MG63 (cell line): ENCODE measurements at places on chromosomes 11 and 22. TPM values are rescaled to one million over a fixed set of nuclear protein-coding genes. Genes with fewer than 3 reads are reported as not detected.

The PDXP gene
- total RNA-seq = 18.0 and 24.2 TPM in 2 replicates

The TUB gene
- 19.2 and 23.6 TPM in 2 replicates for total RNA-seq

The CD82 gene
- 34.5 and 61.3 TPM in 2 replicates for total RNA-seq

The DEFB131B gene
- total RNA-seq = not detected in 2 replicates

The MMP20 gene
- not detected in 2 replicates for total RNA-seq

The SHISA8 gene
- total RNA-seq = not detected in 2 replicates

The UBQLNL gene
- total RNA-seq = not detected in 2 replicates

The TPBGL gene
- total RNA-seq = not detected in 2 replicates

The PYGM gene
- not detected in 2 replicates for total RNA-seq

The ADM gene
- total RNA-seq = 95.6 and 135 TPM in 2 replicates

DNA sequence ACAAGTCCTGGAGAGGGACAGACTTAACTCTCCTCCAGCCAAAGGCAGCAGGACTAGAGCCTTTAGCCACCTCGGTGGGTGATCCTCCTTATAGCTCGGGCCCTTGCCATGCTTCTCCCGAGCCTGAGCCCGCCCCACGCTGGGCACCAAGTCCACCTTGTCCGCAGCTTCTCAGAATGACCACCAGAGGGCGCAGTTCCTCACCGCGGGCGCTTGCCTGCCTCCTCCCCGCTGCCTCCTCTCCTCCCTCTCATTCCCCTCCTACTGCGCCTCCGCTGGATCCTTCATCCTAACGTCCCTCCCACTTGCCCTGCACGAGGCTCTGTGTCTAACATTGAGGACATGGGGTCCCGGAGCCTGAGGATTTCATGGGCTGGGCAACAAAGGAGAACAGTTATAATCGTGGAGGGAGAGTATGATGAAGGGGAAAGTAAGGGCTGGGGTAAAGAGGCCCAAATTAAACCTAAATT is 11.3 kb upstream of the MOGAT2 start:
- peak; percentile 74 for DNase-seq

- DNase-seq = no peak
Observed at GRCh38 chr22:33598821-33599220, 321.5 kb downstream of the LARGE1 start.

DNA sequence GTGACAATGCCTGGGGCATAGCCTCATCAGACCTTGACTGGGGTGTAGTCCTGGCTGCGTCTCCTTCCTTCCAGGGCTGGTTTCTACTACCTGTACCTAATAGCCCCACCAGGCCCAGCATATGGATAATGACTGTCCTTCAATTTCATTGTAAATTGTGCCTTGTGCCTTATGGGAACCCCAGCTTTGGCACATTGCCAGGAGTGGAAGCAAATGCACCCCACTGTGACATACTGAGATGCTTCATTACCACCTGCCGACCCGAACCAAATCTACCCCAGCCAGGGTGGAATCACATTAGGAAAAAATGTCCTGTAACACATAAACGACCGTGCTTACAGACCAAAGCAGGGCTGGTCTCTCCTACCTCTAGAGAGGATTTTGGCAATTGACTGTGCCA is 7.3 kb downstream of the TOP3B start:
- DNase-seq = no peak

- peak; percentile 94 for DNase-seq
Observed at GRCh38 chr22:38981992-38982927, at the start of gene APOBEC3B. Gene APOBEC3B, plus strand, starts transcription at chr22:38982347. Its CDS starts 107 bp downstream, at chr22:38982454.

DNA sequence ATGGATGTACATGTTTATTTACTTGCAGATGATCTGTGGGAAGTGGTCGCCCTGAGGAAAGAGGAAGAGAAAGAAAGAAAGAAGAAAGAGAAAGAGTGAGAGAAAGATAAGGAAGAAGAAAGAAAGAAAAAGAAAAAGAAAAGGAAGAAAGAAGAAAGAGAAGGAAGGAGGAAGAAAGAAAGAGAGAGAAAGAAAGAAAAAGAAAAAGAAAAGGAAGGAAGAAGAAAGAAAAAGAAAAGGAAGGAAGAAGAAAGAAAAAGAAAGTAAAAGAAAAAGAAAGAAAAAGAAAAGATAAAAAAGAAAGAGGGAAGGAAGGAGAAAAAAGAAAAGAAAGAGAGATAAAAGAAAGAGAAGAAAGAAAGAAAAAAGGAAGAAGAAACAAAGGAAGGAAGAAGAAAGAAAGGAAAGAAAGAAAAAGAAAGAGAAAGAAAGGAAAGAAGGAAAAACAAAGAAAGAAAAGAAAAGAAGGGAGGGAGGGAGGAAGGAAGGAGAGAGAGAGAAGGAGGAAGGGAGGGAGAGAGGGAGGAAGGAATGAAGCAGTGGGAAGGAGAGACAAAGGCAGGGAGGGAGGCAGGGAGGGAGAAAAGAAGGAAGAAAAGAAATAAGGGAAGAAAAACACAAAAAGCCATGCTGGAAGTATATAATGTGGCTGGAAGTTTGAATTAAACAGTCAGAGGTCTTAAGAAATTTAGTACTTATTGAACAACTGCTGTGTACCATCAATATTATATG is 976.6 kb downstream of the FAM181B start:
- DNase-seq = no peak

DNA sequence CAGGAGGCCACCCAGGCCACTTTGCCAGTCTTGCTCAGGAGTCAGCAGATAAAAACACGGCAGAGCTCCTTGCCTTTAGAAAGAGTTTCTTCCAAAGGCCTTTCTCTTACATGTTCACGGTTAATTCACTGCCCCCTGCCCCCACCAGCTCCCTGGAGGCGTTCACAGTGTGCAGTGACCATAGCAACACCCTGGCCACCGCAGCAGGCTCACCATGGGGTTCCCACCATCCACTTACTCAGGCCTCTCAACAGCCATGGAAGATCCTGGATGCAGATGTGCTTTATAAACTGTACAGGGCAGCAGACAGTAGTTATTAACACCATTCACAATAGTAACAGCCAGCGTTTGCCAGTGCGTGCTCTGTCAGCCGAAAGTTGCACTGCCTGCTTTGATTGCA is 10.6 kb upstream of the MYO7A start:
- no peak for DNase-seq

DNA sequence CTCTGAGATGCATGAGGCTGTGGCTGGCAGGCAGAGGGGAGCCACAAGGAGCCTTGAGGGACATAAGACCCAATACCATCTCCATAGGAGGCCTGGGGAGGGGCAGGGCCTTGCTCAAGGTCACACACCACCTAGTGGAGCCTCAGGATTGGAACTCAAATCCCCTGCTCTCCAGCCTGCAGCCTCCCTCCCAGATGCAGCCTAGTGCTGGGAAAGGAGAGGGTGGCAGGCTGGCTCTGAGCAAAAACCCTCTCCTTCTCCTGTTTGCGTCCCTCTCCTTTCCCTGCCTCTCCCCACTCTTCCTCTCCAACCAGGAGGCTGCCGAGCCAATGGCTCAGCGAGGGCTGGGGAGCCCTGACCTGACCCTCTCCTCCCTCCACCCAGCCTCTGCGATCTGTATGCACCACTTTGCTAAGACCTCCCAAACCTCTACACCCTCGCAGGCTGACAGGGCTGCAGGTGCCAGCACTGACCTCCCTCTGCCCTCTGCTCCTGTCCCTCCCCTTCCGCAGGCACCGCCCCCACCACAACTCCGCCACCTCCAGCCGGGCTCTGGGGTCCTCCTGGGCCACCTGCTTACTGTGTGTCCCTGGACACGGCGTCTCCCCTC is 14.7 kb downstream of the IGLL1 start:
- no peak for DNase-seq

- DNase-seq = no peak
Observed at GRCh38 chr11:9538548-9538947, 34.9 kb upstream of the WEE1 start.

DNA sequence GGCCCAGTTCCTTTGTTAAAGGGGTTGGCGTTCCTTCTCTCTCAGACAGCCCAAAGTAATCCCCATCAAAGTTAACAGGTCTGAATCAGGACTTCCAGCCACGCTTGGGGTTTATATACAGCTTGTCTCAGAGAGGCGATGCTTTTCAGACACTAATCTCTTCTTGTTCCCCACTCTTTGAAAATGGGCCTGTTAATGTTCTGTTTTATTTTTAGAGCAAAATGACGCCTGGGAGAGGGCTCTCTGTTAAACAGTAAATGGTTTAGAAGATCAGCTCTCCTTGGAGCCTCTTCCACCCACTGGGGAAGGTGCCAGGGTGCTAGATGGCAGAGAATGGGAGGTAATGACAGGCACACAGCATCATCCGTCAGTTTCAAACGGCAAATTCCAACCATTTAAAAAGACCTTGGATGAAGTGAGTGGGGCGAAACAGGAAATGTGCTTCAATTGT is 235.9 kb upstream of the NARS2 start:
- no peak for DNase-seq

GRCh38 chr11:15562230-15562629 is 447.5 kb downstream of the INSC start:
- DNase-seq = no peak

GRCh38 chr22:46055911-46056545 is 79.1 kb upstream of the WNT7B start:
- DNase-seq = peak; percentile 54

- DNase-seq = peak; percentile 26
Observed at GRCh38 chr11:61362542-61362875, 335 bp downstream of the TMEM138 start.

DNA sequence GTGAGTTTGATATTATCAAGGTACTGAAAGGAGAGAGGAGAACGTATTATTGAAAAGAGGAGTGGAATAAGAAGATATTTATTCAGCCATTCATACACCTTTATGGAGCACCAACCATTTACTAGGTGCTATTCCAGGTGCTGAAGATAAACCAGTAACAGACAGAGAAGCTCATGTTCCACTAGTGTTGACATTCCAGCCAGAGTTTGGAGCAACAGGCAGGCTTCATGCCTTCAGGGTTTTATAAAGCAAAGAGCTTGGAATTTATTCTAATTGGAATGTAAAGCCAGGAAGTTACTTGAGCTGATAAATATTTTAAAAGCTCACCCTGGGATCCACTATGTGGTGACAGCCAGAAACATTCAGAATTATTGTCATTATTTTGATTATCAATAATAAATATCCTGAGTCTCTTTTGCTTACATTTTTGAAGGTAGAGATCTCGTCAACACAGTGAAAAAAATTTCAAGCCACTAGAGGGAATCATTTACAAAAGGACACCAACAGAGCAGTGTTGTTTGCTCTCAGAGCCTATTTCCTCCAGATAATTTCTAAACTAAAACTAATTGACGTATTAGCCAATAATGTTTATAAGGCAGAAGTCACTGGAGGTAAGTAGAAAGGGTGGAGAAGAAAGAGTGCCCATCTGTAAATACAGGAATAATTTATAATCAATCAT is 172.0 kb downstream of the KCNA4 start:
- no peak for DNase-seq

- no peak for DNase-seq
Observed at GRCh38 chr11:21007297-21007696, 337.9 kb downstream of the NELL1 start.

GRCh38 chr11:81135570-81135969 is 1598.1 kb downstream of the FAM181B start:
- no peak for DNase-seq

DNA sequence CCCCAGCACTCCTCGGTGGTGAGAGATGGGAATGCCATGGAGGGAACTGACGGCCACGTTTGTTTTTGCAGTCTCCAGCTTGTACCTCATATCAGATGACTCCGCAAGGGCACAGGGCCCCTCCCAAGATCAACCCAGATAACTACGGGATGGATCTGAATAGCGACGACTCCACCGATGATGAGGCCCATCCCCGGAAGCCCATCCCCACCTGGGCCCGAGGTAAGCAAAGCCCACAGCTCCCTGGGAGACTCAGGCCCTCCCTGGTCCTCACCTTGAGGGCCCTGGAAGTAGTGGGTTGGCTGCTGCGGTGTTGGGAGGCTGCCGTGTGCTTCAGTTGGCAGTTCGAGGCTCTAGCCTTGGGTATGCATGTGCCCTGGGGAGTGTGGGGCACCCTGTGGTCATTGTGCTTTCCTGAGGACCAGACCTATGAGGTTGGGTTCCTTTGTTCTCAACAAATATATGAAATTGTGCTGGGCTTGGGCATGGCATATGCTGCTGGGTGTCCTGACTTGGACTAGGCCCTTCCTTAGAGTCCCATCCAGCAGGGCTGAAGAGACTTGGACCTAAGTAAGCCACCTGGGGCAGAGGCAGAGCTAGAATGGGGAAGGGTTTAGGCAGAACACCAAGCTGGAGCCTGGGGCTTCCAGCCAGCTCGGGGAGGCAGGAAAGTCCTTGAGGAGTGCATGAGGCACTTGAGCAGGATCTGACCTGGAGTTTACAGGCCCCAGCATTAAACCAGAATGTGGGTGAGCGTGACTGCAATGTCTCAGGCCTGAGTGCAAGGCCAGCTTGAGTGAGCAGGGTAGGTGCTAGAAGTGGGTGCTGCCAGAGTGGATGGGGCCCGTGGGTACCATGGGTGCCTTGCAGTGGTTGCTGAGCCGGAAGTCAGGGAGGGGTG is 26.4 kb downstream of the INCENP start:
- no peak for DNase-seq

GRCh38 chr22:22818861-22819855 is 68.5 kb upstream of the IGLL5 start:
- DNase-seq = no peak

- DNase-seq = no peak
Observed at GRCh38 chr11:34317036-34317360, 40.8 kb downstream of the ABTB2 start.

DNA sequence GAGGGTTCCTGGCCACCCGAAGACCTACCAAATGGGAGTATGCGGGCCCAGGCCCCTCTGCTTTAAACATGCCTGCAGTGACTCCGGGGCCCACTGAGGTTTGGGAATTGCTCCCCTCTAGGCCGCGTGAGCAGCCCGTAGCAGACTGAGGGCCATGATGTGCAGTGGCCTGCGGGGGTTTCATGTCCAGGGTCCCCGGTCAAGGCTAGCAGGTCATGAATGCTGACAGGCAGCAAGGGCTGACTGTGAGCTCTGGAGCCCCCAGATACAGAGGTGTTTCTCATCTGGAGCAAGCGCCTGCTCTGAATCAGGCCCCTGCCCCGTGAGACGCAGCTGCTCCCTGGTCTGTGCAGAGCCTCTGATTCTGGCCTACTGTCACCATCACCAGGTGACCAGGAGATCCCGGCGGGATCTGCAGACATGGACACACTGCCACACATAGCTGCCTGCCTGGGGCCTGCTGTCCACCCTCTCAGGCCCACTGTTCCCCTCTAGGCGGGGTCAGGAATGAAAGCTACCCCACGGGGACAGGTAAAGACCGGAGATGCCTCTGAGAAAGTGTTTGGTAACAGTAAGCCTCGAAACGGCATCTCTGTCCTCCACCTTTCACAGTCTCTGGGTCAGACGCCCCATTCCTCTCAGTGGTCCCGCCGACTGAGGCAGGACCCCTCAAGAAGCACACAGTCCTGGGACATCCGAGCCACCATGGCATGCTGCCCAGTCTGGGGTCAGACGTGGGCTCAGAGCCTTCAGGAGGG is 73.3 kb downstream of the PARVB start:
- DNase-seq = no peak

DNA sequence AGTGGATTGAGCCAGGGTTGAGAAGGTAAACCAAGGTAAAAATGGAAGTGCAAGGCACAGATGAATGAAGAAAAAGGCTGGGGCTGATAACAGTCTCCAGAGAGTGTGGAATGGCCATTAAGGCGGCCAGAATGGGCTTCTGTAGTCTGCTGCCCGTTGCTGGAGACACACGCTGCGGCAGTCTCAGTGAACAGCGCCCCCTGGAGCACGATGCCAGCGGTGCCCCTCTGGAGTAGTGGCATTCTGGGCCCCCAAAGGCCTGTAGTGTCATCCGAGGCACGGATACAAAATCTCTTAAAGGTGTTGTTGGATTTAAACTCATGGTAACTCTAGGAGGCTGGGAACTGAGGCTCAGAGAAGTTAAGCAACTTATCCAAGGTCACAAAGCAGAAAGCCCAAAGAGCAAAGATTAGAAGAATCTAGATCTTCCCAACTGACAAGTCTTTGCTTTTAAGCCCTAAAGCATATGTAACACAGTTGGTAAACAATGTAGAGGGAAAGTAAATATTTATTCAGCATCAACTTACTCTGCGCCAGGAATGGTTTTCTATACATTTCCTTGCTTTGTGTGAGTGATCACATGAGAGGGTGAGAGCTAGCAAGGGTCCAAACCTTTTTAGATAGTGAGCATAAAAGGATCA is 18.2 kb downstream of the KCNJ1 start:
- peak; percentile 31 for DNase-seq
